ENCODE measurements at places on chromosomes 1 and 21.

DNA sequence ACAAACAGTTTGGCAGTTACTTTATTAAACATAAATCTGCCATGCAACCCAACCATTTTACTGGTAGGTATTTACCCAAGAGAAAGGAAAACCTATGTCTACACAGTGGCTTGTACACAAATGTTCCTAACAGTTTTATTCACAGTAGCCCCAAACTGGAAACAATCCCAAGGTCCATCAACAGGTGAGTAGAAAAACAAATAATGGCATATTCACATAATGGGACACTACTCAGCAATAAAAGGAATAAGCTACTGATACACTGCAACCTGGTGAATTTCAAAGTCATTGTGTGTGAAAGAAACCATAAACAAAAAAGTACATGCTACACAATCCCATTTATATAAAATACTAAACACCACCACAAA lies 12.7 kb downstream of the KYAT3 start:
- no peak for DNase-seq

GRCh38 chr1:192901500-192901899 lies 92.7 kb downstream of the RGS2 start:
- DNase-seq: no peak

DNA sequence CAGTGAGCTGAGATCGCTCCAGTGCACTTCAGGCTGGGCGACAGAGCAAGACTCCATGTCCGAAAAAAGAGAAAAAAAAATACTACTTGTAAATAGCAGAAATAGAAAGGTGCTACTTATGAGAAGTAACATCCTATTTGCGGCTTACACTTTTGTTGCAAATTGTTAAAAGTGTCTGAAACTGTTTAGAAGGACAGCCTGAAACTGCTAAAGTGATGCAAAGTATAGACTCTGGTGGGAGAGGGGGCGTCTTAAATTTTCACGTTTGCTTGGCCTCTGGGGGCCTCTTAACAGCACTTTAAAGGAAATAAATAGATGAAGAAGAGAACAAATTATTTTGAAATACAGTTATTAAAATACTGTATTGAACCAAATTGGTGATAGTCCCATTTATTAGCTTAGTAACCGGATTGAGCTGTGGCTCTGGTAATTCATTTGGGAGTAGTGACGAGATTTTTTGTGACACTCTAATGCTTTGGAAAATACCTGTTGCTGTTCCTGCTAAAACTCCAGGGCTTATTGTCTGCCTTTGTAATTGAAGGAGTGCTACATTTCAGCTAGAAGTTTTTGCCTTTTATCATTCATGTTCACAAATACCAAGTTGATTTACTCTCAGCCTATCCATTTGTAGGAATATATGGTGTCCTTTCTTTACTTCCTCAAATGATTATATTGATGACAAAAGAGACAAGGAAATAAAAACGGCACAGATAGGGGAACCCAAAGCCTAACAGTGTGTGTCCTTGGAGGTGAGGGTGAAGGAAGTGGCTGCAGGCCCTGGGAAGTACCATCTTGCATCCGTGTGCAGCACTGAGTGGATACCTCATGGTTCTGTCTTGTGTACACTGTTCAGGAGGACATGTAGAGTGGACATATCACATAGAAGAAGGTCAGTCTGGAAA lies 6.2 kb downstream of the PKNOX1 start:
- no peak for DNase-seq

DNA sequence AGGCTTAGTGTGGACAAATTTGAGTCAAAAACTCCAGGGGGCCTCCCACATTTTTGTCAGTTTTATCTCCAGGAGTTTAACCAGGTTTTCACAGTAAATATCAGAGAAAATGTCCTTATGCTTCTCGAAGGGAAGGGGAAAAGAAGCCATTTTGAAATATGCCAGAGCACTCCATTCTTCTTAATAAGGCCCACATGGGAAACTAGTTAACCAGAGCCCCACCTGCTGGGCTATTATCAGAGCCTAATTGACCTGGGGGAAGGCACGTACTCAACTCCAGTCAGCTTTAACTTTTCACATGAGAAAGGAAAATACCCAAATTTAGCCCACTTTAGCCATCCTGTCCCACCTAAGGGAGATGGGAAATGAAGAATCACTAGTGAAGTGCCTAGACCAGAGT lies 296.3 kb downstream of the PTBP2 start:
- no peak for DNase-seq

DNA sequence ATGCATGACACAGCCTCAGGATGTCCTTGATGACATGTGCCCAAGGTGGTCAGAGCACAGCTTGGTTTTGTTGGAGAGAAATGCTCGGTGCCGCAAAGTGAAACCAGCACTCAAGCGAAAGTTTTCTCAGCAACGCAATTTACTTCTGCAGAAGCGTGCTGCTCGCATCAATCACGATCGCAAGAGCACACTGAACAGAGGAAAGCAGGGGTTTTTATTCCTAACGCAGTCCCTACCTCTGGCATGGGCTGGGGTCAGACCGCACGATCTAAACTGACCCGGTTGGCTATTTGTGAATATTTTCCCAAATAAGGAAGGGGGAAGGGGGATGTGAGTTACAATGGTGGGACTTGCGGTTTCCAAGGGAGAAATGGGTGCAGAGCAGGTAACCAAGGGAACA lies 809 bp upstream of the ZNF669 start:
- no peak for DNase-seq

DNA sequence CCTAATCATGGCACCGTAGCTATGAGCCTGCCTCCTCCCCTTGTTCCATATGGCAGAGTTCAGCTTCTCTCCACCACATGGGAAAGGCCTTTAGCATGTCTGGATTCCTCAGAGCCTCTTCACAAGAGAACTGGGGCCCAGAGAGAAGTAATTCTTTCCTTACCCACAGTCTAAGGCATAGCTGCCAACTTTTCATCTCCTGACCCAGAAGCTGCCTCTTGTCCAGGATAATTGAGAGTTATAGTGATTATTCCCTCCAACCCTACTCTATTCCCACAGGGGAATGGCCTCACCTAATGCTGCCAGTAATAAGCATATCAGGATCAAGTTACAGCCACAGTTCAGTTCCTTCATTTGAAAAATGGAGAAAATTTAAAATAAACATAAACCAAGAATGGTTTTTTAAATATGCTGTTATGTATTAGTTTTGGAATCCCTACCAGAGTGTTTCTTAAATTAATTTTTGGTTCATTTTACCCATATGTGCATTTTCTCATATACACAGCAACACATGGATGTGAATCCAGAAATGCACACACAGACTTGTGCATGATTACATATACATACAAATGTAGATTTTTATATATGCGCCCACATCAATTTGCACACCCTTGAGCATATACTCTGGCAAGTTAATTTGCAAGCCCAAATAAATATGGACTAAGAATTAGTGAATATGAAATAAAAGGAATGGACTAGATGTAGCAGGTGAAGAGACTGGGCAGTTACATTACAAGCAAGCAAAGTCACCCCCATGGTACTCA lies 63.9 kb upstream of the WARS2 start:
- DNase-seq: no peak

All from uterus (tissue), 4 donors.